Chondrocyte (in vitro differentiated cells): ENCODE measurements at places on chromosomes 16 and 17. TPM values are rescaled to one million over a fixed set of nuclear protein-coding genes. Genes with fewer than 3 reads are reported as not detected.

Gene CDRT15L2
- total RNA-seq = not detected in 3 replicates

GRCh38 chr17:17440010-17440843 is 36.6 kb upstream of the MED9 start:
- H3K36me3 ChIP-seq = no peaks in the 10 kb centered on the region
- H3K27ac ChIP-seq = no peak overlapping the region
- no peak for DNase-seq
- H3K27me3 ChIP-seq = no peaks in the 10 kb centered on the region
- no peak overlapping the region for H3K4me3 ChIP-seq

- no peaks in the 10 kb centered on the region for H3K36me3 ChIP-seq
- H3K4me1 ChIP-seq = peaks cover 2% of the 10 kb centered on the region
- no peak overlapping the region for H3K4me3 ChIP-seq
- no peaks in the 10 kb centered on the region for H3K27me3 ChIP-seq
- H3K27ac ChIP-seq = no peak overlapping the region
Observed at GRCh38 chr17:17575360-17576251, 15.9 kb downstream of the PEMT start.

- no peak overlapping the region for H3K27ac ChIP-seq
- H3K36me3 ChIP-seq = peaks cover 22% of the 10 kb centered on the region
Observed at GRCh38 chr17:29533976-29534375, 32.9 kb downstream of the ABHD15 start.

- no peak overlapping the region for H3K4me3 ChIP-seq
- H3K36me3 ChIP-seq = peaks cover 12% of the 10 kb centered on the region
- no peaks in the 10 kb centered on the region for H3K27me3 ChIP-seq
- DNase-seq = no peak
- peaks cover 3% of the 10 kb centered on the region for H3K4me1 ChIP-seq
- H3K27ac ChIP-seq = no peak overlapping the region
Observed at GRCh38 chr17:4548721-4549531, 6.3 kb downstream of the MYBBP1A start.

DNA sequence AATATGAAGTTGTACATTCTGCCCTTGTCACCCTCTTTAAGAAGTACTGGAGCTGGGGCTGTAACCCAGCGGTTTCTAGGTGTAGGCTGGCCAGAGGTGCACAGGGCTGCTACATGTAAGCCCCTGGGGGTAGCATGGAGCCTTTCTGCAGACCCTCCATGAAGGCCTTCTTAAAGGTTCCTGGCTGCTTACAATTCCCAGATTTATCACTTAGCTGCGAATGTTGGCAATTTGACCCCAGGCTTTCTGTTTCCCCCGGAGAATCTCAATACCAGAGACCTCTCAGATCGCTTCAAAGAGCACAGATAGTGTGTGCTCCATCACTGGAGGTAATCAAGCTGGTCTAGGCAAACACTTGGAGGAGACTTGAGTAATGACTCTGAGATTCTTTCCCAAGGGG is 309.4 kb downstream of the CBLN1 start:
- no peaks in the 10 kb centered on the region for H3K27me3 ChIP-seq
- no peak overlapping the region for H3K27ac ChIP-seq
- H3K4me3 ChIP-seq = no peak overlapping the region
- no peaks in the 10 kb centered on the region for H3K36me3 ChIP-seq

DNA sequence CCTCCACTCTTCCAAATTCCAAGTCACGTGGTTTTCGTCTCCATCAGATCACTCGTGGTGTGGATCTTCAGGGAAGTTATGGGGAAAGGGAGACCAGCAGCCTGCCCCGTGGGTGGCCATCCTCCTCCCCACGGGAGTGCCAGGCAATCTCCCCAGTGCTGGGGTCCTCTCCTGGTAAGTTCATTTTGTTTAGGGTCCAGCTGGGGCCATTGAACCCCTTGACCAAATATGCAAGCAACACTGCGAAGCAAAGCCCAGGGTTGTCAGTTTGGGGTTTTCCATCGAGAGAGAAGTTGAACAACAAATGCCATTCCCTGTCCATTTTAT is 4.1 kb upstream of the LCMT1 start:
- DNase-seq = no peak
- H3K4me3 ChIP-seq = peak overlapping the region; percentile 84
- H3K36me3 ChIP-seq = no peaks in the 10 kb centered on the region
- peak overlapping the region; percentile 36 for H3K27ac ChIP-seq

GRCh38 chr17:66135219-66135618 is 56.7 kb downstream of the CEP112 start:
- H3K4me3 ChIP-seq = no peak overlapping the region
- no peak for DNase-seq
- H3K27me3 ChIP-seq = no peaks in the 10 kb centered on the region
- H3K36me3 ChIP-seq = peaks cover 16% of the 10 kb centered on the region
- no peak overlapping the region for H3K27ac ChIP-seq

DNA sequence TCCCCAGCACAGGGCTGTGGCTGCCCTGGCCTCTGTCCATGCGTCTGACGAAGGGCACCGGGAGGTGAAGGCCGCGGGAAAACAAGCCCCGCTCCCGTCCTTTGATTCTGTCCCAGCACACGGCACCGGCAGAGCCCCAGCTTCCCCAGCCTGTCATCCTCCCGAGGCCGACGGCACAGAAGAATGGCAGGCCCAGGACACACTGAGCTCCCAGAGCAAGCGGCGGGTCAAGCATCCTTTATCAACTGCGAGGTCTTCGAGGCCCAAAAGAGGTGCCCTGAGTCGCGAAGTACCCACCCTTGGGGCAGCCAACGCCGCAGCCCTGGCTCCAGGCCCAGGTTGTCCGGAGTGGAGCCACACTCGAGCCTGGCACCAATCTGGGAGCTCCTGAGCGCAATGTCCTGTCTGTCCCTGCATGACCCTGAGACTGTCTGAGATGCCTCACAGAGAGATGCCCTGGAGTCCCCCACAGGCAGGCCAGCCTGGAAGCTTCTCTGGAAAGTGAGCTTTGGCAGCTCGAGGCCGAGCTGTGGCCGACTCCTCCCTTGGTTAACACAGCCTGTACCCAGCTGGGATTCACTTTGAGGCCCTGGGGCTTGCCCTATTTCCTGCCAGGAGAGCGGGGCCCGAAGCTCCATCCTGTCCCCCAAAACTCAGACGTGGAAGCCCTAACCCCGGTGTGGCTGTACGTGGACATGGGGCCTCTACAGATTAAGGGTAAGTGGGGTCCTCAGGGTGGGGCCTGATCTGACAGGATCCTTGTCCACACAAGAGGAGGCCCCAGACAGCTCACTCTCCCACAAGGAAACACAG is 23.3 kb downstream of the SLC7A5 start:
- peak overlapping the region; percentile 61 for H3K27ac ChIP-seq
- H3K27me3 ChIP-seq = no peaks in the 10 kb centered on the region
- no peak overlapping the region for H3K4me3 ChIP-seq
- peaks cover 22% of the 10 kb centered on the region for H3K36me3 ChIP-seq
- DNase-seq = no peak

DNA sequence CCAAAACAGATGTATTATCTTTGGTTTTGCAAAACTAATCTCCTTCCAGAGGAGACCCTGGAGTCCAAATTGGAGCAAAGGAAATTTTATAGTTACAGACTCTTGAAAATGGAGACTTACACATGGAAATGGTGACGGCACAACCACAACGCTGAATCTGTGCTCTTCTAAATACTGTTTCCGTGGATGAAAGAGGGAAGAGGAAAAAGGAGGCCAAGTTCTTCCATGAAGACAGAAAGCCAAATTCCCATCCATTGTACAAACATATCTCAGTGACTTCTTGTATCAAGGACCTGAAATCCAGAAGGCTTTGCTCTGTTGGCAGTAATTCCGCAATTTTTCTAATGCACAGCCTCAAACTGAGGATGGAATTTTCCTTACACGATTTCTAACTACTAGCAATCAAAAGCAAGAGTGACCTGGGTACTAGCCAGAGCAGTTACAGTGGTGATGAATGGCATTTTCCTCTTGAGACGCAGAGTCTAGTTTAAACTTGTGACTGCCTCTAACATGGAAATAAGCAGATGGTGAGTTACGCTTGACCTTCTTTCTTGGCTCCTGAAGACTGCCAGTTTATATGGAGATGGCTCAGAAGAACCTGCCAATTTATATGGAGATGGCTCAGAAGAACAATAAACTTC is 38.5 kb downstream of the VPS53 start:
- H3K4me1 ChIP-seq = peaks cover 29% of the 10 kb centered on the region
- peaks cover 9% of the 10 kb centered on the region for H3K36me3 ChIP-seq
- no peak for DNase-seq
- H3K4me3 ChIP-seq = no peak overlapping the region

DNA sequence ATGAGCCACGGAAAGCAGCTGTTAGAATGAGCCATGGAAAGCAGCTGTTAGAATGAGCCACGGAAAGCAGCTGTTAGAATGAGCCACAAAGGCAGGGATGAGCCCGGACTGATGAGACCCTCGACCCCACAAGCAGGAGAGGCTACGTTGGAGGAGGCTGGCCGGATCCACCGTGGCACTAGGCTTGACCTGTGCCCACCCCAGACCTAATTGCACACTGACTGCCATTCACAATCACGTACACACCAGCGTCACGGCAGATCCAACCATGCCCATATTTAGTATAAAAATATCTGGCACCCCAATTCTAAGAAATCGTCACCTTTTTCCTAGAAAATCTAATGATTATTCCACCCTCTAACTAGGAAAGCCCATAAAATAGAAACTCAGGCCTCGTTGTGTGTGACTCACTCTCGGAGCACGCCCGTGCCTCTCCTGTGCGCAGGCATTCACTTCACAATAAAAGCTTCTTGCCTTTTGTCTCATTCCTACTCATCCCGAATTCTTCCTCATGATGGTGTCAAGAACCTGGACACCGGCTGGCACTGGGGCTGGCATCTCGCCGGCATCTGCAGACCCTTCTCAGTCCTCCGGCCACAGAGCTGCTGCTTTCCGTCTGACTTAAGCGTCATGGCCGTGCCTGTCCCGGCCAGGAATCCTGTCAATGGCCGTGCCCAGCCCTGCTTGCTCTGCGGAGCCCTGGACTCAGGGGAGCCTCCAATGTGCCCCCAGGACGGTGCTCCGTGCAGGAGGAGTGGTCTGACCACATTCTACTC is 5.5 kb upstream of the SECTM1 start:
- H3K4me1 ChIP-seq = peaks cover 34% of the 10 kb centered on the region
- H3K27me3 ChIP-seq = peaks cover 9% of the 10 kb centered on the region
- H3K36me3 ChIP-seq = no peaks in the 10 kb centered on the region
- H3K4me3 ChIP-seq = peak overlapping the region; percentile 69
- H3K27ac ChIP-seq = peak overlapping the region; percentile 85
